GM18507 (cell line): ENCODE measurements at places on chromosomes 12 and 14.

DNA sequence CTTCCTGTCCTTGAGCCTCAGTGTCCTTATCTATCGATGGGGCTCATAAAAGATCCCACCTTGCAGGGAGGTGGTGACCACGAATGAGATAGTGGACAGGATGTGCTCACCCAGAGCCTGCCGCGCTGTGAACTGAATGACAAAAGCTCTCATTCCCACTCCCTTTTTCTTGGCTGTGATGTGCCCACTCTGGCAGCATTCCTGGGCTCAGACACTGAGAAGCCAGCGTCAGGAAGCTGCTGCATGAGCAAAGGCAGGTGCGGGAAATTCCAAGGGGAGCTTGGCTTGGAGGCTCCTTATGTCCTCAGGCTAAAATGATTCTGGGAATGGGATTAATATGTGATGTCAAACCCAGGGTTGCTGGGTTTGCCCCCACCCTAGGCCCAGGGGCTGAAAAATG lies 61.6 kb downstream of the EFCAB11 start:
- DNase-seq: no peak

GRCh38 chr12:116697305-116697704 lies 40.6 kb downstream of the SPRING1 start:
- DNase-seq: no peak

GRCh38 chr14:79056879-79057278 lies 886.7 kb downstream of the NRXN3 start:
- DNase-seq: no peak

- no peak for DNase-seq
Measured at GRCh38 chr12:62903151-62903550, 31.8 kb downstream of the PPM1H start.

GRCh38 chr12:109513977-109514376 lies 36.5 kb downstream of the UBE3B start:
- no peak for DNase-seq

GRCh38 chr12:39931231-39931630 lies 174.7 kb downstream of the SLC2A13 start:
- DNase-seq: no peak

- DNase-seq: no peak
Measured at GRCh38 chr12:106774808-106775524, 484 bp downstream of the RIC8B start.

- no peak for DNase-seq
Measured at GRCh38 chr12:115451151-115451779, 767.3 kb upstream of the TBX3 start.

DNA sequence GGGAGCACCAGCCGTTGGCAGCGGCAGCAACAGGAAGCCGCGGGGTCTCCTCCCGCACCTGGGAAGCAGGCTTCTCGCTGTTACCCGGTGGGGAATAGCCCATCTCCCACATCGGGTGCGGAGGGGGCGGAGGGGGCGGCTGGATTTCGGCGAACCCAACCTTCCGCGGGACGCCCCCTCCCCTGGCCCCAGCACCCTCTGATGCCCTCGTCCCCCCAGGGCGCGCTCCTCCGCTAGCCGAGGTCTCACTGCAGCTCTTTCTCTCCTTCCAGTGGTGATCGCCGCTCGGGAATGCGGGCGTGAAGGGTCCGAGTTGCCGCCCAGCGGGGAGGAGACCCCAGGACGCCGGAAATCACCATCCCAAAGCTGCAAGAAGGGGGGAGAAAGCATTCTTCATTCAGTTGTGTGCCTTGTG lies 303 bp downstream of the SAMD4A start:
- DNase-seq: no peak
